Bronchial epithelial cell (primary cell): ENCODE measurements at places on chromosomes 12 and 14.

DNA sequence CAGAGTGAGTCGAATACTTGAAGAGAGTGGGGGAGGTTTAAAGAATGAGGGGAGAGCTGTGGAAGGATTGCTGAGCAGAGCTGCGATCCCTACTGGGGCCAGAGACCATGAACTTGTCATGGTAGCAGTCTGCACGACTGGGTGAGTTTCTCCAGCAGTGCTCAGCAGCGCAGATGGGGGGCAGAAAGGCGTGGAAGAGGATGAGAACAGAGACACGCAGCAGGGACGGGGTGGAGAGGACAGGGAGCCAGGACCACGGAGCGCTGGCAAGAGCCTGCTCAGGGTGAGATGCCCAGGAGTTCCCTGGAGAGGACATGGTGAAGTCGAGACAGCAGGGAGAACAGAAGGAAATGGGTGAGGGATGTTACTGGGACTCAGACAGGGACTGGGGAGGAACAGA is 2.1 kb upstream of the AQP6 start:
- DNase-seq = no peak

- no peak for DNase-seq
These were observed 87.1 kb upstream of the ATF1 start for GRCh38 chr12:50676756-50677155.

GRCh38 chr12:116520801-116521471 is 38.2 kb upstream of the MAP1LC3B2 start:
- no peak for DNase-seq

DNA sequence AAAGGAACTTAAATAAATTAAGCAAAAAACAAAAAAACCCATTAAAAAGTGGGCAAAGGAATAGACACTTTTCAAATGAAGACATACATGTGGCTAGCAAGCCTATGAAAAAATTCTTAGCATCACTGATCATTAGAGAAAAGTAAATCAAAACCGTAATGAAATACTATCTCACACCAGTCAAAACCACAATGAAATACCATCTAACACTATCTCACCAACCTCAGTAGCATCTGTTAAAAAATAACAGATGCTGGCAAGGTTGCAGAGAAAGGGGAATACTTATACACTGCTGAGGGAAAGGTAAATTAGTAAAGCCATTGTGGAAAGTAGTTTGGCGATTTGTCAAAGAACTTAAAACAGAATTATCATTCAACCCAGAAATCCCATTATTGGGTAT is 381.1 kb downstream of the FLRT2 start:
- DNase-seq = no peak

GRCh38 chr14:92922883-92923743 is at the start of gene CHGA:
Gene CHGA, plus strand, starts transcription at chr14:92923150. Its CDS starts 210 bp downstream, at chr14:92923360.
- DNase-seq = no peak

- peak; percentile 33 for DNase-seq
These were observed 7.7 kb upstream of the PPP1R13B start for GRCh38 chr14:103854822-103855733.

DNA sequence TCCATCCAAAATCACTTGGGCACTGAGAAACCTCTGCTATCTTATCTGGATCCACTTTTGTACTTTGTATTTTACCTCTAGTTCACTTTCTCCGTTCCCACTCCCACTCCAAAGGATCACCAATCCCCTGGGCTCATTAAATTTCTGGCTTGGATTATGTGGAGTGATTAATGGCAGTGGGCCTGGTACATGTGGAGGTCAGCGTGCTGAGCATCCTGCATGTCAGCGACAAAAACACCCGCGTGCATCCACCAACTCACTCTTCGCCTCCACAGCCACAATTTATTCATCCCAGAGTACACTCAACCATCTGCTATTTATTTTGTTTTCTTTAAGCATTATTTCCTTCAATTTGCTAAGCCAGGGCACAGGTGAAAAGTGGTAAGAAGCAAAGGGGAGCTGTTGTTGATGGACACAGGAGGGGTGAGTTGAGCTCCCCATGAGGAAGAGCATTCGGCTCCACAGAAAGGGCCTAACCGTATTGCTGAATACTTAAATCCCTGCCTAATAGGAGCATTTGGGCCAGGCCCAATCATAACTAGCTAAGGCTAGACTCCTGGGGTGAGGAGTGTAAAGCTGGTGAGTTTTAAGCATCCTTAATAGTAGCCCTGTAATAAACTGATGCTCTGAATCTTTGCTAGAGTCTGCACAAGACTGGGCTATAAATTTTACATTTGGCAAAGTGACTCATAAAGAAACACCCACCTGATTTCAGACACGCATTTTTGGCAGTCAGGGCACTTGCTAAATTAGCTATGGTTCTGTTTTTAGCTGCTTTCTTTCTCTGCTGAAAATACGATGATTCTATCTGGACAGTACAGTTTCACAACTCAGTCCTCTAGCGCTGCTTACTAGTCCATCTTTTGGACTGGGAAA is 137.8 kb downstream of the SLC25A21 start:
- DNase-seq = no peak

DNA sequence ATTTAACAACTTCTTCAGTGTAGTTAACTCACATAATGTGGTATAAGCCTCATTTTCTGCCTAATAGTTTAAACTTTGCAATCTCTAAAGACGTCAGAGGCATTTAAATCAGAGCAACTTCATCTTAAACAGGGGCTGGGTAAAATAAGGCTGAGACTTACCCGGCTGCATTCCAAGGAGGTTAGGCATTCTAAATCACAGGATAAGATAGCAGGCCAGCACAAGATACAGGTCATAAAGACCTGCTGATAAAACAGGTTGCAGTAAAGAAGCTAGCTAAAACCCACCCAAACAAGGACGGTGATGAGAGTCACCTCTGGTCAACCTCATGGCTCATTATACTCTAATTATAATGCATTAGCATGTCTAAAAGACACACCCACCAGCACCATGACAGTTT is 115.6 kb upstream of the PKP2 start:
- peak; percentile 75 for DNase-seq

DNA sequence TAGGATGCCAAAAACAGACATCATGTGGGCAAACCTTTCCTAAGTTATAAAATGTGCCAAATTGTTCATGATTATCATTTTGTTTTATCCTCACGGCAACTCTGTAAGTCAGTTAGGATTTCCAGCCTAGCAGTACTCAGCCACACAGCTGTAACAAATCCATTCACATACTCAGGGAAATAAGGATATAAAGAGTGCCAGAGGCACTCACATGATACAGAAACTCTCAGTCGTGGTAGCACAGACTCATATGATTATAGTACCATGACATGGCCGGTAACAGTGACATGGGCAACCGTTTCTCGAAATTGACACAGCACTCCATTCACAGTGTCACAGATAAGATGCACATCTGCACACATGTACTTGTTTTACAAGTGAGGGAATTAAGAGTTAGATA is 344.2 kb downstream of the LRIG3 start:
- no peak for DNase-seq

DNA sequence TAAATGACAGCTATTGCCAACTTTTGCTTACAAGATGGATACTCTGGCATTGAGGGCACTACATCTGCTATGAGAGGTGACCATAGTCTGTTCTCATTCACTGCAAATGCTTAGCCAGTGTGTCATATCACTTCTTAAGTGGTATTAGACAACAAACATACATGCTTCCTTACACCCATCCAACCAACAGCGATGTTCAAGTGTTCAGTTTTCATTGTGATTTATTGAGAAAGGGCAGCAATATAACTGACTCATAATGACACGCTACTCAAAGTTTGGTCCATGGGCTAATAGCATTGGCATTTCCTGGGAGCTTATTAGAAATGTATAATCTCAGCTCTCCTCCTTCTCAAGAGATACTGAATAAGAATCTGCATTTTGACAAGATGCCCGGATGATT is 181.7 kb downstream of the NPAS3 start:
- DNase-seq = peak; percentile 97

DNA sequence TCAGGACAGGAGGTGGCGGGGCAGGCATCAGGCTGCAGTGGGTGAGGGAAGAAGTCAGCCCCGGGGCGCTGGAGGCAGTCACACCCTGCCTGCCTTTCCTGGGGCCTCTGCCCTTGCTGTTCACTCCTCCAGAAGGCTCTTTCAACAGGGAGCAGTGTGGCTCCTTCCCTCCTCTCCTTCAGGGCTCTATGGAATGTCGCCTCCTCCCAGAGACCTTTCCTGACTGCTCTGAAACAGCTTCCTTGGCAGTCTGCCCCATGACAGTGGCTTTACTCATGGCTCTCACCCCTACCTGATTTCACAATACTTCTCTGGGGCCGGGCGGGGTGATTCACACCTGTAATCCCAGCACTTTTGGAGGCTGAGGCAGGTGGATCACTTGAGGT is 7.1 kb downstream of the RHOF start:
- DNase-seq = peak; percentile 98

DNA sequence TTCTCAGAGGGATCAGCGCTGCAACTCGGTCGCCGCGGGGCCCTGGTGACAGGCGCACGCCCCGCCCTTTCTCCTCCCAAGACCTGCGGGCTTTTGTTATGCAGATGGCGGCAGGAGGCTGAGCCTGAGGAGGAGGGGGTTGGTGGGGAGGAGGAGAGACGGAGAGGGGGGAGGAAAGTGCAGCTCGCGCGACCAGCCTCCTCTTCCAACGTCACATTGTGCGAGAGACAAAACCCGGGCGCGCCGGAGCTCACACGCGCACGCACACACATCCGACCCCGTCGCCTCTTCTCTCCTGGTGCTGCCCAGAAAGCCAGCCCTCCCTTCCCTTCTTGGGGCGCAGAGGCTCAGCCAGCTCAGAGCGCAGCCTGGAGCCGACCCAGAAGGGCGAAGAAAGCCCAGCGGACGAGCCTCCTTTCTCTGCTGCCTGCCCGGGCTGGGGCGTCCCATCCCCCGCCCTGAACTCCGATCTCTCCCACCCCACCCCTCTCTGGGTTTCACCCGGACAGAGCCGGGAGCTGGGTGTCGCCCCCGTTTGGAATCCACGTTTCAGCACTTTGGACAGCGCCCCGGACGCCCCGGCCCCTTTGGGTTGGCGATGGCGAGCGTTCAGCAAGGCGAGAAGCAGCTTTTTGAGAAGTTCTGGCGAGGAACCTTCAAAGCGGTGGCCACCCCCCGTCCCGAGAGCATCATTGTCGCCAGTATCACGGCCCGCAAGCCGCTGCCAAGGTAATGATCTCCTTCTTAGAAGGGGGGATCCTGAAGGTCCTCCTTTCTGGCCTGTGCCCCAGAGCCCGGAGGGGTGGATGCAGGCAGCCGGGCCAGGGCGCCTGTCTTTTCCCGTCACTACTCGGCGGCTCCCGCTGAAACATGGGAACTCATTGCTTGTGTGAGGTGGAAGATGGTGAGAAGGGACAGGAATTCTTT is at the start of gene SRRM4:
SRRM4 (plus strand) TSS at position 257 of the 927 bp plus-strand sequence; CDS start at position 599, 342 bp downstream.
- no peak for DNase-seq

DNA sequence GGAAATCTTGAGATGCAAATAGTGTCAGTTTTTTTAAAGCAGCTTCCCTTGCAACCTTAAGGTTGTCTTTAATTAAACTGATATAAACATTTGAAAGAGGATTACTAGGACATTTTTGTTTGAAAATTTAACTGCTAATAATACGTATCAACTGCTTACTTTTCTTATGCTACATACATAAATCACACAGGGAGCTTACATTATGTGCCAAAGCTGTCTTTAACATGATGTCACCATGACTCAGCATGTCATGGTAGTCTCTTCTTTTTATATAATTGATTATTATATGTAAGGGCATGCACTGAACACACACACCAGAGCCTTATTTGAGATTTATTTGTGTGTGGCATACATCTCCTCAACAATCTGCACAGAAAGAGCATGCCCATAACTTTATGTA is 63.0 kb upstream of the PTHLH start:
- DNase-seq = peak; percentile 93

- DNase-seq = no peak
These were observed 57.4 kb downstream of the ACTN1 start for GRCh38 chr14:68921666-68922065.

DNA sequence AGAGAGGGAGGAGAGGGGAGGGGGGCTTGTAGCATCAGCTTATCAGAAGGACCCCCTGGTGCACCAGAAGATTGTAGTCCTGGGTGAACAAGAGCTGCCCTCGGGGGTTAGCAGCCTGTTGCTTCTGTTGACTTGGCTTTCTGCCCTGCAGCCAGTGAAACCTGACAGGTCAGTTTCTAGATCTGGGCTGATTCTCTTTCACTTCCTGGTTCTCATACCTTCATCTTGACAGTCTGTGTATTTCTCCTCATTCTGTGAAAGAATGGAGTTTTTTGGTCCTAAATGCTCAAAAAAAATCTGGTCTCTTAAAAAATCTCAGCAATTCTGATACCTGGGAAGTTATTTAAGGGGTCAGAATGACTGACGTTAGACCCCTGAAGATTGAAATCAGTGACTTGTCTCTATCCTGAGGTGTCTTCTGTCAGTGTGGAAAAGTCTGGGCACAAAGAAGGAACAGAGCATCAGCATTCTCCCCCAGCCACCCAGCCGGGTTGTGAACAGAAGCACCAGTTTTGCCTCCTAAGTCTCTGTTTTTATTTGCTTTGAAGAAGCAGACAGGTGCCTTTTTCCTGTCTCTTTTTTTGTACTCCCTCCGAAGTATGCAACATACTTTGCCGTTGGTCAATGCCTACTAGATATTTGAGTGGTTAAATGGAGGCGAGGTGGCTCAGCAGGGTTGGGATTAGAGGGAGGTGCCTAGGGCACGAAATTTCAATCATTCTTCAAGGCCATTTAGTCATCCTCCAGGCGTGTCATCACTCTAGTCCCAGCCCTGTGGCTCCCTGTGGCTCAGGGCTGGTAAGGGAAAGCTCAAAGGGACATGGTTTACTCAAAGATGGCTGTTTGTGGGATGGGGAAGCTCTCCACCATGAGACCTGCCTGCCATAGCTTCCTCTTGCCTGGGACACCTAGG is 24.0 kb downstream of the TTC9 start:
- DNase-seq = peak; percentile 87

GRCh38 chr12:4201333-4202100 is 72.0 kb upstream of the CCND2 start:
- DNase-seq = no peak

DNA sequence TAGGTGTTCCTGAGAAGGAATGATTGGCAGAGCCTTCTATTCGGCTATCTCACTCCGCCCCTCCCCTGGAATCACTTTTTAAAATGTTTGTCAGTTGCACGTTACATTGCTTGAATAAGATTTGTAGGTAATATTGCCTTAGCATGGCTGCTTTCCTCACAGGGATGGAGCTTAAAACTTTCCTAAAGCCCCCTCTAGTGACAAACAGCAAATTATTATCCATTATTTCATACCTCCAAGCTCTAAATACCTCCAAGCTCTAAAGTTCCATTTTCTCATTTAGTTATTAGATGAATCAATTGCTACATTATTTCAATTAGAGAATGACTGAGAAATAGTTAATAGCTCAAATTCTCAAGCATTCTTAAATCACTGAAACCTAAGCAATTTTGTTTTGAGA is 5.1 kb upstream of the SPATA7 start:
- DNase-seq = peak; percentile 29

DNA sequence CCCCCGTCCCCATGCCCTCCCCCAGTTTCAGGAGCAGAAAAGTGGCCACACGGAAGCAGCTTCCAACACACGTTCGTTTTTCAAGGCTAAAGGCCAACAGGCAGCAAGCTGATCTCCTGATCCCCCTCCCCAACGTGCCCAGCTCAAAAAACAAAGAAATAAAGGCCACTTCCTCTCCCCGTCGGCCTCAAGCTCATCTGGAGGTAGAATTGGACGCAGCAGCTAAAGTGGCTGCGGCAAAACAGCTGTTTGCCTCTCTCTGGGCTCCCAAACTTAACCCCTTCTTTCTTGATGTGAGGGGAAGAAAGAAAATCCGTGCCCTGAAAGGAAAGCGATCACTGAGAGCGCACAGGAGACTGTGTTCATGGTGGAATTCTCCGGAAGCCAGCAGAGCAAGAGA is 66.3 kb downstream of the SCARB1 start:
- DNase-seq = no peak
